Thoracic aorta (tissue), 2 donors: ENCODE measurements at places on chromosomes 13 and 19.

GRCh38 chr13:58085274-58085673 lies 453.7 kb downstream of the PCDH17 start:
- DNase-seq = no peak

DNA sequence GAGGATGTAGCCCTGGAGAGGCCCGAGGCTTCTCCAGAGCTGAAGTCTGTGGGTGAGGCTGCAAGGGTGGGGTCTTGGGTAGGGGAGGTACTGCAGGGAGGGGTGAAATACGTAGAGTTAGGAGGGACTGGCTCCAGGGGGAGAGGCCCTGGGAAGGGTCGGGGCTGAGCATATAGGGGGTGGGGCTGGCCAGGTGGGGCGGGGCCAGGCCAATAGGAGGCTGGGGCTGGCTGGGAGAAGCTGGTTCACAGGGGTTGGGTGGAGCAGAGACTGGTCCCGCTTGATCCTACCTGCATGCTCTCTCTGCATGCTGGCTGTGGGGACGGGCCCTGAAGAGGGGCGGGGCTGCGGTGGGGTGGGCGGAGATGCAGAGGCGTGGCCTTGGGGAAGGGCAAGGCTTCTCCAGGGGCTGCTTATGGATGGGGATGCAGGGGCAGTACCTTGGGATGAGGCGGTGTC lies 51.9 kb downstream of the CELF5 start:
- no peak for DNase-seq

DNA sequence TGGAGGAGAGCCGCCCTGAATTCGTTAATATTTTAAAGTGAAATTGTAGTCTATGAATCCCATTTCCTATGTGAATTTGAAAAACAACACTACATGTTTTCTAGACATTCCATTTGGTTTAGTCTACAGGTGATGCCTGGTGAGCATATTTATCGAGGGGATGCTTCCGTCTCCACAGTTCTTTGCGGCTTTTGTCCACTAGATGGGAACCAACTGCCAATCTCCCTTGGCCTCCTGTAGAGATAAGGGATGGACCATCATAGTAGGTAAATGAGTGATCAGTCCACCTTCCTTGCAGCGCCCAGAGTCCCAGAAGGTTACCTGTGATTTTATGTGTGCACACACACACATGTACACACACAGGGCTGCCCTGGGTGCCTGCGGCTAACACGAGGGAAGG lies 289.8 kb upstream of the SOX21 start:
- no peak for DNase-seq

GRCh38 chr19:55678121-55678671 lies 3.2 kb downstream of the EPN1 start:
- DNase-seq = no peak

- no peak for DNase-seq
These were observed 103.9 kb downstream of the GGACT start for GRCh38 chr13:100484702-100485101.
